Neural progenitor cell (in vitro differentiated cells): ENCODE measurements at places on chromosomes 5 and 9.

GRCh38 chr5:175252234-175252805 is 191.7 kb downstream of the DRD1 start:
- DNase-seq = no peak

GRCh38 chr5:58248221-58248620 is 211.7 kb downstream of the PLK2 start:
- no peak for DNase-seq

DNA sequence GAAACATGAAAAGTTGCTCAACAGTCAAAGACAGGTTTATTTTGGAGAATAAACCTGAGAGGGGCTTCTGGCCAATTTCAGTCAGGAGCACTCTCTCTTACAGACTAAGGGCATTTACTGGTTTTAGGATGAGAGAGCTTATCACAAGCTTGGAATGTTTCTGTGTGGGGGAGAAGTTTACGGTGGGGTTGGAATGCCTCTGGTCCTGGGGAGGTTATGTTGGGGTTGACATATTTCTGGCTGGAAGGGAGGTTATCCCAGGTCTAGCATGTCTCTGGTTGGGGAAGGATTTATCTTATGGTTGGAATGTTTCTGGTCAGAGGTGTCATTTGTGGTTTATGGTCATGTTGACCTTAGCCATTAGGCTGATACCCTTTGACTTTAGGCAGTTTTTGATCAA is 1867.3 kb downstream of the EFNA5 start:
- no peak for DNase-seq

- DNase-seq = no peak
These were observed 2.1 kb downstream of the RNU6ATAC start for GRCh38 chr9:134162212-134162775.

- DNase-seq = peak; percentile 84
These were observed at the start of gene PNPLA7 for GRCh38 chr9:137550231-137550621. TSS of gene PNPLA7 (minus strand) at chr9:137550402. CDS start at chr9:137550197, 205 bp downstream.

GRCh38 chr5:102969641-102970040 is 150.3 kb downstream of the GIN1 start:
- DNase-seq = no peak

DNA sequence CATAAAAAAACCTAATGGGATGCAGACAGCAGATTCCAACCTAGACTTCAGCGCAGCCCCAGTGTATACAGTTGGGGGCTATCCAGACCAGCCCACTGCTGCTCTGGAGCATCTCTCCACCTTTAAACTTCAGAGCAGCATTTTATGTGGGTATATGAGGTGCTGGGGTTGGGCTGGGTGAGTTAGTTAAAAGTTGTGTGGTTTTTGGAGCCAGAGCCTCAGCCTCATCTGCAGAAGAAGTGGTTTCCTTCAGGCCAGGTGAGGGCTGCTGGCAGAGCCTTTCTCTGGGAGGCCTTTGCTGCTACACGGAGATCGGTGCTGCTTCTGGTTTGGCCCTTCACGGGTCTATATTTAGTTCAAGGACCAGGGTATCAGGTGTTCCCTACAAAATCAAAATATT is 228.3 kb downstream of the PDZD2 start:
- no peak for DNase-seq

DNA sequence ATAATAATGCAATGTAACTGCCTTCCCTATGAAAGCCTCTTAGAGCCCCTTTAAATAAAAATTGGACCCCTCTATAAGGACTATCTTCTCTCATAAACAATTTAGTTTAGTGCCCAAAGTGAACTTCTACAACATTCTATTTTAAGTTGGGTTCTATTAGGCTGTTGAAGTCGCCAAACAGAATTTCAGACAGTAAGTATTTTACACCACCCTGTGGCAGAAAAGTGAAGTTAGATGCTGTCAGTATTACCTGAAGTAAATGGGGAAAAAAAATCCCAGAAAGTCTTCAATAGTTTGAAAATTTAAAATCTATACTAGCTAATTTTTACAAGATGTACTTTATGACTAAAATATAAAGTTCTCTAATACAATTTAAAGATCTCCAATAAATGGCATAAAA is 29.5 kb downstream of the CAAP1 start:
- DNase-seq = peak; percentile 7
